ENCODE measurements at places on chromosomes 5 and 9.

DNA sequence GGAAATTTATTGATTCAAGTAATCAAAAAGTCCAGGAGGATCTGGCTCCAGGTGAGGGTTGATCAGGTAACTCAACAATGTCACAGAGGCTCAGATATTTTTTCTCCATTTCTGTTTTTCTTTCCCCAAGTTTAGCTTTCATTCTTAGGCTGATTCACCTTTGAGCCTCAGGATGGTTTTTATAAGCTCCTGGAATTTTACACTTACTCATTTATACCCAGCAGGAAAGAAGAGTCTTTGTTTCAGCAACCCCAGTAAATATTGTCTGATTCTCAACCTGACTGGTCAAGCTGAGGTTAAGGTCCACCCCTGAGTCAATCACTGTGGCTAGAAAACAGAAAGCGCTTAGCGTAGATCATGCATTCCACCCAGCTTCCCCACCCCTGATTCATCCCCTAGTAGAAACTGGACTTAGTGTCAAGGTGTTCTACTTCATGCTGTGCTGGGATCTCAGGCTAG, 500.6 kb downstream of the KIF4B start:
- no peak for DNase-seq

- no peak for DNase-seq
Observed at GRCh38 chr5:44051591-44051990, 337.6 kb downstream of the FGF10 start.

- DNase-seq: no peak
Observed at GRCh38 chr9:96009690-96010472, 134.4 kb downstream of the ERCC6L2 start.

GRCh38 chr5:17046320-17046719, 110.2 kb upstream of the MYO10 start:
- no peak for DNase-seq

DNA sequence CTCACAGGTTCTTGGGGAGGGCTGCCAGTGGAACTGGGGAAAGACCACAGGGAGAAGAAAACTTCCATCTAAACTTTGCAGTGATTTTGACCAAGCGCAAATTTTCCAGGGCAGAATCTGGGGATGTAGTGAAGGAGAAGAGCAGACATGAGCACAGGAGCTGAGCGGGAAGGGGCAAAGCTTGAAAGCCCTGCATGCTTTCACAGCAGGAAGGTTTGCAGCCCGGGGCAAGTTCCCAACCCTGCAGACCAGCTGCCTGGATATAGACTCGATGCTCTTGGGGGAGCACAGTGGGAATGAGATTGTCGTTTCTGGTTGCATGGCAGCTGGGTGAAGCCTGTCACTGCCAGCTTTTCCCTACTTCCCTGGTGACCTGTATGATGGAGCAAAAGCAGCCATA, 276.8 kb upstream of the RORB start:
- DNase-seq: no peak

- no peak for DNase-seq
Observed at GRCh38 chr9:127652733-127653132, 40.7 kb downstream of the STXBP1 start.

- DNase-seq: no peak
Observed at GRCh38 chr5:135215617-135216470, 181.8 kb upstream of the PITX1 start.

DNA sequence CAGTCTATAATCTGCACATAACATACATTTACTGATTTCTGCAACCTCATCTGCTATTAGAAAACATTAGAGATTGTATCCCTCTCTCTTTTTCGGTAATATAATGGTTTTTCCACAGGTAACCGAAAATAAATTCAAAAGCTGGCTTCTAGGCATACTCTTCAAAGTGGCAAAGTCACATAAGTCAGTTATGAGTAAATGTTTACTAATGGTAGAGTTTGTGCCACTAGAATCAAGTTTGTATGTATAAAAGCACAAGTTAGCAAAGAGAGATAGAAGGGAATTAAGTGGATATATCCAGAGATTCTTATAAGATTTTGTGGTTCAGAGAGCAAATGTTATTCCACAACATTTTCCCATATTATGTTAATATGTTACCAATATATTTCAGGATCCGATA, 86.9 kb downstream of the MYO10 start:
- no peak for DNase-seq

GRCh38 chr9:108775901-108776306, 79.9 kb downstream of the ACTL7B start:
- no peak for DNase-seq

DNA sequence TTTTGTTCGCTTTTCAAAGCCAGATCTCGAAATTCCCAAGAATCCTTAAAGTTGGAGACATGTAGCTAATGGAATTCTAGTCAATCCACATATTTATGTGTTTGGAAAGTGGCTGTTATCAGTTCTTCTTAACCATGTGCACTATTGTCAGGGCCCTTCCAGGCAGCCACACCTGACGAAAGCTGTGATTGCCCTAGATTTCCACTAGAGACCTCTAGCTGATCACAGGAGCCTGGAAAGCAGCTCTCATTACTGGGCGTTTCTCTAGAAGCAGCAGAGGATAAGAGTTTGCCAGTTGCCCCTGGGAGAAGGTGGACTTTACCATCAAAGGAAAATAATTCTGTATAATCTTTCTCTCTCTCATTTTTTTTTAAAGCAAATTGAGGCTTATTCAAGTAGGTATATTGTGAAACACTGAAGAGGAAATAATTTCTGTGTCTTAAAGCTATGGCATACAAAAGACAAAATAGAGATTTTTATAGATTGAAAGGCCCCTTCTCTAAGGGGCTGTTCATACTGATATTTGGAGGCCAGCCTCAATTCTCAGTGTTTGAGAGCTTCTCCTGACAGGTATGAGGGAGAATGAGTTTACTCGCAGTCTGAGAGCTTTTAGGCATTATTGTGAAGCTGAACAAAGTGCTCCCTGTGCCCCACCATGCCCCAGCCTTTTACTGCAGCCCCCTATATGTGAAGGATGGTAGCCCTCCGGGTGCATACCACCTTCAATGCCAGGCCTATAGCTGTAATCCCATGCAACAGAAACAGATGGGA, 405.4 kb upstream of the ACTBL2 start:
- no peak for DNase-seq

- DNase-seq: no peak
Observed at GRCh38 chr5:6135977-6136376, 242.4 kb downstream of the MED10 start.

DNA sequence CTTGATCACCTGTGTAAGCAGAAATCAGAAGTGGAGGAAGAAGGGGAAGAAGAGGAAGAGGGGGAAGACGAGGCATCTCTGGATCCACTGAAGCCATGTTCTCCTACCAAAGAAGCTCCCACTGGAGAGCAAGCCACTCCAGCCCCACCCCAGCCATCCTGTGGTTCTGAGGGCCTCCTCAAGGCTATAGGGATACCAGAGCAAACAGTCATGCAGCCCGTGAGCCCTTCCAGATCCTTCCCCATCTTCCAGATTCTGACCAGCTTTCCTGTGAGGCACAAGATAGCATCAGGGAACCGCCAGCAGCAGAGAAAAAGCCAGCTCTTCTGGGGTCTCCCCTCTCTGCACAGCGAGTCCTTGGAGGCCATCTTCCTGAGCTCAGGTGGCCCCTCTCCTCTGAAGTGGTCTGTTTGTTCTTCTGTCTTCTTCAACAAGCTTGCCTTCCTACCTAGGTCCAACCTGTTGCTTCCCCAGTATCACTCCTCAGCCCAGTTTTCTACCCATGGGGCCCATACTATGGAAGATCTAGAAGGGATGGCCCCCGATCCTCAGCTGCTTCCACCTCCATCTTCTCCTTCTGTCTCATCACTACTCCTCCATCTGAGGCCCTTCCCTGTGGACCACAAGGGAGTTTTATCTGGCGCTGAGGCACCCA, 29.4 kb downstream of the VCP start:
- no peak for DNase-seq

- DNase-seq: no peak
Observed at GRCh38 chr9:23011669-23012068, 565.0 kb downstream of the DMRTA1 start.

- no peak for DNase-seq
Observed at GRCh38 chr5:96259151-96259772, 173.8 kb downstream of the PCSK1 start.

DNA sequence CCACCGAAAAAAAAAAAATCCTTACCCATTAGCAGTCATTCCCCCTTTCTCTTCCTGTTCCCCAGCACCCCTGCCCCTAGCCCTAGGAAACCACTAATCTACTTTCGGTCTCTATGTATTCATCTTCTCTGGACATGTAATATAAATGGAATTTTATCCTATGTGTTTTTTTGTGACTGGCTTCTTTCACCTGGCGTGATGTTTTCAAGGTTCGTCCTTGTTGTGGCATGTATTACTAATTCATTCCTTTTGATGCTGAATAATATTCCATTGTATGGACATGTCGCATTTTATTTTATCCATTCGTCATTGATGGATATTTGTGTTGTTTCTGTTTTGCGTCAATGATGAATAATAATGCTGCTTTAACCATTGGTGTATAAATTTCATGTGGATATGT, 42.8 kb upstream of the SH3GL2 start:
- no peak for DNase-seq

DNA sequence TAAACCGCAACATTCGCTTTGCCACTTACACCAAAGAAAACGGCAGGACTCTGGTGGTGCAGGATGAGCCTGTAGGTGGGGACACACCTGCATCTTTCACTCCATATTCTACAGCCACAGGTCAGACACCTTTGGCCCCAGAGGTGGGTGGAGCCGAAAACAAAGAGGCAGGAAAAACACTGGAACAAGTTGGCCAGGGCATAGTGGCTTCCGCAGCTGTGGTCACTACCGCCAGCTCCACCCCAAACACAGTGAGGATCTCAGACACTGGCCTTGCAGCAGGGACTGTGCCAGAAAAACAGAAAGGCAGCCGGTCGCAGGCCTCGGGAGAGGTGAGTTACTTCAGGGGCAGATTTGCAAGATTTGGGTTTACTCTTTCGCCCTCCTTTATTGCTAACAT, 33.8 kb downstream of the KDM3B start:
- peak; percentile 4 for DNase-seq

DNA sequence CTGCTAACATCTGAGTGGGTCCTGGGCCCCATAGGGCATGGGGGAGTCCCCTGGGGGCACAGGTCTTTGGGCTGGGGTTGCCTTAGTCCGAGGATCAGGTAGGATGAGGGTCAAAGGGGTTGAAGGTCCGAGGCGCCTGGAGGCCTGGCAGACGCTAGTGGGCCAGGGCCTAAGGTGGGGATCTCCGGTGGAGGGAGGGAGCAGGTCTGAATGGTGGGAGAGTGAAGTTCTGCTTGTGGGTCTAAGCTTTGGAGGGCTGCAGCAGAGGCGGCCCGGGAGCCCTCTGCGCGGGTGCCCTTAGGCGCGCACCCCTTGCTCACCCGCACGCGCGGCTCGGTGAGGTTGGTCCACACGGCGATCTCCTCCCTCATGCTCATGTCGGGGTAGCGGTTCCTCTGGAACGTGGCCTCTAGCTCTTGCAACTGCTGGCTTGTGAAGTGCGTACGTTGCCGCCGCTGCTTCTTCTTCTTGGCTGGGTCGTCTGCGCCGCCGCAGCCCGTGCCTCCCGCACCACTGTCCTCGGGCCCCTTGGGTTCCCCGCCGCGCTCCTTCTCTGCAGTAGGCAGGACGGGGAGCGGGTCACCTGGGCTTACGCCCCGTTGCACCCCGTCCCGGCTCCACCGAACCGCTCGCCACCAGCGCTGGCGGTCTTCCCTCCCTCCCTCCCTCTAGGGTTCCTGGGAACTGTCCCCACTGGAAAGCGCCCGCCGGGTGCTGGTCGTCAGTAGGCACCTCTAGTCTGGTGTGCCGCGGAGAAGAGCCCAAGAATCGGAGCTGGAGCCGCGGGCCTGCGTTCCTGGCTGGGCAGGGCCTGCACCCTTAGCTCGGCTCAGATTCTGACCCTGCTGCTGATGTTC, 2.8 kb downstream of the PITX1 start:
- no peak for DNase-seq

DNA sequence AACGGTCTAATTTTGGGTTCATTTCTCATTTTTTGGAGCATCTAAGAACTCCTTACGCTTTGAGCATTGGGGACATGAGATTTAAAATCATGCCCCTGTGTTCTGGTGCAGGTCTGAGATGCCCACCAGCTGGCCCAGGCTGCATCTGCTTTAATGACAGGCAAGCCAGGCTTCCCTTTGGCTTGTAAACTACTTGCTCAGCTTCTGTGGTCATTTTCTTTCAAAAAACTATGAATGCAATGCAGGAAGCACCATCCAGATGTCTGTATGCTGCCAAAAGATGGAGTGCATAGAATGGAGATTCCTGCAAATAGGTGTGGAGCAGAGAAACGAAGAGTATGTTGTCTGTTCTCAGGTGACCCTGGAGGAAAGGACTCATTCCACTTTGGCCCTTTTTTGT, 399.9 kb upstream of the ADAMTSL1 start:
- no peak for DNase-seq

DNA sequence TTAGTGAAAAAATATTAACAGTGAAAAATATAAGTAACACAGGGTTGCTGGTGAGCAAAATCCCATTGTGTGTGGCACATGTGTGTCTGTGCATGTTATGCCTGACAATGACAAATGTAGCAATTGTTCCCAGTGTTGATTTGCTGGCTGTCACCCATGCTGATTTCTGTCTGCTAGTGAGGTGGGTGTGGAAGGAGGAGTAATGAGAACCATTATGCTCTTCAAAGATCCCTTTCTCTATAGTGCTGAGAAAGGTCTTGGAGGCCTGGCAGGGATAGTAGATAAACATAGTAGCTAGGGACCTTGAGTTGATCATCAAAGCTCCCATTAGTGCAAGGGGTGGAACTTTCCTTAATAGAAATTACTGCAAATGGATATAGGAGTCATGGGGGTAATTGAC, 152.5 kb upstream of the CLINT1 start:
- no peak for DNase-seq

GRCh38 chr9:32706004-32706724, 70.7 kb upstream of the TAF1L start:
- DNase-seq: no peak

- no peak for DNase-seq
Observed at GRCh38 chr5:148747536-148747906, 78.9 kb upstream of the ADRB2 start.

All from nucleus accumbens (tissue), 56 donors.